ENCODE measurements at places on chromosomes 5 and 9.

- no peak for DNase-seq
These were observed 120.6 kb downstream of the MSX2 start for GRCh38 chr5:174844971-174845370.

GRCh38 chr5:5340206-5340729 lies 82.2 kb upstream of the ICE1 start:
- DNase-seq: no peak

GRCh38 chr9:108417726-108418125 lies 438.1 kb downstream of the ACTL7B start:
- no peak for DNase-seq

GRCh38 chr9:706073-706472 lies 135.4 kb upstream of the DMRT1 start:
- DNase-seq: no peak

GRCh38 chr5:39640552-39640951 lies 215.8 kb upstream of the DAB2 start:
- no peak for DNase-seq

Data from stimulated activated CD8-positive, alpha-beta memory T cell treated with anti-CD3 and anti-CD28 coated beads, Interleukin-7, amount 100 ng/mL, for 1 hour (primary cell).